ENCODE measurements at places on chromosomes 1 and 21.

DNA sequence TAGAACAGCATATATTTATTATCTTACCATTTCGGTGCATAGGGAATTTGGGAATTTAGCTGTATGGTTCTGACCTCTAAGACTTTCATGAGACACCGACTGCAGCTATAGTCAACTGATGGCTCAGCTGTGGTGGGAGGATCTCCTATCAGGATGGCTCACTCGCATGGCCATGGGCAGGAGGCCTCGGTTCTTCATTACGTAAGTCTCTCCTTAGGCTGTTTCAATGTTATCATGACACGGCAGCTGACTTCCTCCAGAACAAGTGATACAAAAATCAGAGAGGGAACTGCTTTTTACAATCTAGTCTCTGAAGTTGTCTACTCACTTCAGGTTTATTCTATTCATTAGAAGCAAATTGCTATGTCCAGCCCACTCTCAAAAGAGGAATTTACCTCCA lies 13.3 kb upstream of the CAPN8 start:
- no peak for DNase-seq

- DNase-seq: no peak
Observed at GRCh38 chr1:43879996-43880395, 53.6 kb upstream of the ARTN start.

- DNase-seq: no peak
Observed at GRCh38 chr1:225529726-225530125, 101.9 kb upstream of the LBR start.

DNA sequence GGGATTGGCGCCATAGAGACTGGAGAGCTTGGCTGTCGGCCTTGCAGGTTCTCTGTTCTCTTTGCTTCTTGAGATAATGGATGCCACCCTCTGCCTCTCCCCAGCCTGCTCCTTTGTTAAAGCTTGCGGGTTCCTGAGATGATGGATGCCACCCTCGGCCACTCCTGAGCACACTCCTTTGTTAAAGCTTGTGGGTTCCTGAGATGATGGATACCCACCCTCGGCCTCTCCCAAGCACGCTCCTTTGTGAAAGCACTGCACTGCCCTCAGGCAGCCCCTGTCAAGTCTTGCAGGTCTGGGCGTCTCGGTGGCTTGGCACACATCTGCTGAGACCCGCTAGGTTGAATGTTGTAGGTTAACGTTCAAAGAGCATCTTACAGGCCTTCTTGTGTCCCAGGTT lies 76.5 kb downstream of the SCCPDH start:
- no peak for DNase-seq

DNA sequence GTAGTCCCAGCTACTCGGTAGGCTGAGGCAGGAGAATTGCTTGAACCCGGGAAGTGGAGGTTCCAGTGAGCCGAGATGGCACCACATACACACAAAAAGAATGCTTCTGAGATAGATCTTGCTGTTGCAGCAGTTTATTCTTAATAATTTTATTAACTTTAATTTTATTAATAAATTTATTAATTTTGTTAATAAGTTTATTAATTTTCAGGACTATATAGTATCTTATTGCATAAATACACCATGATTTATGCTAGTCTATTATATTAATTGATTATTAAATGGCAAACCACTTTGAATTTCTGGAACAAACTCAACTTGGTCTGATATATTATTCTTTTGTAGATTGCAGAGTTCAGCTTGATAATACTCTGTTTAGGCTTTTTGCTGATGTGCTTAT lies 99.5 kb downstream of the CLIC6 start:
- no peak for DNase-seq

- DNase-seq: no peak
Observed at GRCh38 chr1:46543761-46544560, 7.5 kb downstream of the KNCN start.

DNA sequence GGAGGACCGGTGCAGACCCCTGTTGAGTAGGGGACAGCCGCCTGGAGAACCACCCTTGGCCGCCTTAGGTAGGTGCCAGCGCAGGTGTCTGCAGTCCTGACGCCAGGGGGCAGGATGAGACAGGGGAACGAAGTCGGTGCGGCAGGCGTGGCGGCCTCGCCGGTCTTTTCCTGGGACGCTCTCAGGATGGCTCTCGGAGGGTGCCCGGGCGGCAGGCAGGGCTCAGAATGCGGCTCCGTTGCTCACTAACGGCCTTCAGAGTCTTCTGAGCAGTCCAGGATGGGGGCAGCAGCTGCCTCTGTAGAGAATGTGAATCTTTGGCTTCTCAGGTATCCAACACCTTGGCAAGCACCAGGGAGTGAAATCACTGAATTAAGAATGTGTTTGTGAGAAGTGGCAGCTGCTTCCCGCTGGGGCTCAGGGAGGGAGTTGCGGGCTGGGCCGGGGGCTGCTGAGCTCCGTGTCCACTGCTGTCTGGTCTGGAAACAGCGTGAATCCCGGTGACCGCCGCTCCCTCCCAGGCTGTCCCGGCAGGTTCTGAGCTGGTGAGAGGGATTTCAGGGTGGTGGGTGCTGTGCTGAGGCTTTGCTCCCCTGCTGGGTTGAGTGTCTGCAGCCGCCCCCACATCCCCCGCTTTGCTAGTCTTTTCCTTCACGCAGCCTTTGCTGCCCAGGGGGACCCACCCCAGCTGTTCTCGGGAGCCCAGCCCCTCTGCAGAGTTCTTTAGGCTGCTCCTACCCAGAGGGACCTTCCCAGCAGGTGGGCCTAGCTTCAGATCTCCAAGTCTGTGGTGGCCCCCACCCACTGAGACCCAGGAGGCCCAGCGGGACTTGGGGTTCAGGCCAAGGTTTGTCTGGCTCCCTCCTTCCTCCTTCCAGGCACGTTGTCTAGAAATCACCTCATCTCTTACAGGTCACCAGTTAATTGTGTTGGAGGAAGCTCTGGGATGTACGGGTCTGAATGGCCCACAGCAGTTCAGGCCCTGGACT lies 11.1 kb upstream of the C1orf174 start:
- peak; percentile 35 for DNase-seq

GRCh38 chr1:108075055-108075454 lies 110.1 kb upstream of the VAV3 start:
- no peak for DNase-seq

GRCh38 chr1:205287767-205288559 lies 33.6 kb downstream of the NUAK2 start:
- no peak for DNase-seq

- DNase-seq: no peak
Observed at GRCh38 chr1:13703128-13703513, 3.1 kb downstream of the PRDM2 start.

GRCh38 chr1:66927528-66927927 lies 2.7 kb downstream of the MIER1 start:
- no peak for DNase-seq

GRCh38 chr1:97201641-97202040 lies 480.1 kb downstream of the PTBP2 start:
- DNase-seq: no peak

DNA sequence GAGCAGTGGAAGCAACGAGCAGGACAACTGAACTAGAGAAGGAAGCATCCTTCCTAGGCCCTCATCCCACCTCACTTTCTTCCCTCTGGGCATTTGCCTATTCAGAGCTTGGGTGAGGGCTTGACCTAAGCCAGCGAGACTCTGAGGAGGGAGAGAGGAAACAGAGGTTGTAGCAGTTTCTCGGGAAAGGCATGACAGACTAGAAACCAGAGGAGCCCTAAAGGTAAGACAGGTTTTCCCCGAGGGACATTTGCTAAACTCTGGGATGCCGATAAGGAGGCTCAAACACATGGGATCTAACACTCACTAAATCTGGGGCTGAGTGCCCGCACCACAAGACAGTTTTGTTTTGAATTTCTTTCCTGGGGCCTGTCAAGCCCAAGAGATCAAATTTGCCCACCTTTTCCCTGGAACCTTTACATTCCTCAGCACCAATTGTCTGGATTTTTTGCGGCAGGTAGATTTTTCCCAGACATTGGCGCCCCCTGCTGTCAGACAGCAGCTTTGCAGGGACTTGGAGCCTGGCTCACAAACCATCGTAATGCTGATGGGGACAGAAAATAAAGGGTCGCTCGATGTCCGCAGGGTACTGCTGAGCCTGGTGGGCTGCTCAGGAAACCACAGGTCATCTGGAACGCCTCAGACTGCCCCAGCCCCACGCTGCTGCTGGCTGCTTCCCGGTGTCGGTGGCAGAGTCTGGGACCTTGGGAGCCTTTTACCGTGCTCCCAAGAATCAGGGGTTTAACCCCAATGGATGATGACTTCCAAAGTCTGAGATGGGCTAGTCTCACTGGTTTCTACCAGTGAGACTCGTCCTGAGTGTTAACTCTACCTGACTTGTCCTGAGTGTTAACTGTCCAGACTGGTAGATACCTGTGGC lies 23.4 kb upstream of the TSPAN2 start:
- no peak for DNase-seq

- no peak for DNase-seq
Observed at GRCh38 chr1:33126411-33127000, 45.6 kb downstream of the AZIN2 start.

GRCh38 chr1:89068291-89068690 lies 3.3 kb upstream of the GBP1 start:
- no peak for DNase-seq

- DNase-seq: no peak
Observed at GRCh38 chr1:15130607-15131006, 22.9 kb upstream of the TMEM51 start.

DNA sequence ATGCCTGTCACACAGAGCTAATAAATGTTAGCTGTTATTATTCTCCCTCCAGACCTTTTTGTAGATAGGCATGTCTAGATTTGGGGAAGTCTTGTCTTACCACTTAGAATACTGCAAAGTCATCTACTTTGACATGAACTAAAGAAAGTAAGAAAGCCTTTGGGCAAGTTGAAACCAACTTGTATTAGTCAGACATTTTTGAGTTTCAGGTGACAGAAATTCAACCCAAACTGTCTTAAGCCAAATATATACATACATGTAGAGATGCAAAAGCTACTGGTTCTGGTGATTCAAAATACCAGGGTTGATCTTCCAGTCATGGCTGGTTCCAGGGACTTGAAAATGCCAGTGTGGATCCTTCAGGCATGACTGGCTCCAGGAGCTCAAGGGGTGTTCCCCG lies 276.8 kb upstream of the TMEM51 start:
- no peak for DNase-seq

DNA sequence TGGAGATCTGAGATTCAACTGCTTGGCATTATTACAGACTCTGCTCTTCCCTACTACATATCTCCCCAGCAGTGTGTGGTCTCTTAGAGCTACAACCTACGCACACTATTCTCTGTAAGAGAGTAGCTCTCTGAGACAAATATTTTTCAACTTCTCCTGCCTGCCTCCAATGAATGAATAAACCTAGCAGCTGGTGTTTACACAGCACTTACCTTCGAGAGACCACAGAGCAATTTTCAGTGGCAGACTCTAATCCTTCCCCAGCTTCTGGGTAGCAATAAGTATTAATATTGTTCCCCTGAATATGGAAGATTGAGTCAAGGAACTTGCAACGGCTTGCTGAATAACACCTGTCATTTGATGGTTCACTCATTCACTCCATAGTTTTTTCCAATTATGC lies 350.9 kb upstream of the SPAG17 start:
- no peak for DNase-seq

DNA sequence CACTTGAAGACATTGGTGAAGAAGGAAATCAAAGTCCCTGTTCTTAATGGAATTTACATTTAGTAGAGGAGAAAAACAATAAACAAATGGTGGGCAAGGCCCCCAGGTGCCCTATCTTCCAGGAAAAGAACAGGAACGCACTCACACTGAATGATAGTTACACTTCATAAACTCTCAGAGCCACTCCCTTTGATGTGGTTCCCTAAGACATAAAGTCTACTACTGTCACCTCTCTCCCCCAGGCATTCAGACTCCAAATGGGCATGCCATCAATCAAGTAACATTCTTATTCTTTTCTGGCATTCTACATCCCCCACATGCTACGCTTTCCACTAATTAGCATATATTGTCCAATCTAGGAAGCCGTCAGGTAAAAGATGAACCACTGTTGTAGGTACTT lies 36.6 kb upstream of the PIGC start:
- DNase-seq: no peak

GRCh38 chr1:168298446-168298845 lies 17.8 kb downstream of the TBX19 start:
- no peak for DNase-seq

DNA sequence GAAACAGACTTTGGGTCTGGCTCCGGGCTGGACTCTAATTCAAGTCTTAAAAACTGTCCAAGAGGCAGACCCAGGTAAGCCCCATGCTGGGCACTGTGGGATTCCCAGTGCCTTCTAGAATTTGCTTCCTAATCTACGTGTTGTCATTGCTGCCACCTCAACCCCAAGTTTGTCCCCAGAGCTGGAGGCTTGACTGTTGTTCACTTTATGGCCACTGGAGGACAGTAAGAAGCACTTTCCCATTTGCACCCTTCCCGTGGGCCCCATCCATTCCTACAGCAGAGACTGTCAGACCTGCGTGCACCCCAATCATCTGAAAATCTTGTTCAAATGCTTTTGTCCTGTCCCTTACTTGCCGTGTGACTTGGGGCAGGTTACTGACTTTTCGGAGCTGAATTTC lies 29.4 kb upstream of the VASH2 start:
- no peak for DNase-seq

- no peak for DNase-seq
Observed at GRCh38 chr1:109213345-109213823, 334 bp upstream of the SARS1 start.

- no peak for DNase-seq
Observed at GRCh38 chr1:215118081-215118480, 35.5 kb downstream of the KCNK2 start.

GRCh38 chr1:53781654-53782053 lies 42.7 kb upstream of the GLIS1 start:
- no peak for DNase-seq

GRCh38 chr21:15094706-15095105 lies 29.9 kb upstream of the NRIP1 start:
- DNase-seq: no peak

DNA sequence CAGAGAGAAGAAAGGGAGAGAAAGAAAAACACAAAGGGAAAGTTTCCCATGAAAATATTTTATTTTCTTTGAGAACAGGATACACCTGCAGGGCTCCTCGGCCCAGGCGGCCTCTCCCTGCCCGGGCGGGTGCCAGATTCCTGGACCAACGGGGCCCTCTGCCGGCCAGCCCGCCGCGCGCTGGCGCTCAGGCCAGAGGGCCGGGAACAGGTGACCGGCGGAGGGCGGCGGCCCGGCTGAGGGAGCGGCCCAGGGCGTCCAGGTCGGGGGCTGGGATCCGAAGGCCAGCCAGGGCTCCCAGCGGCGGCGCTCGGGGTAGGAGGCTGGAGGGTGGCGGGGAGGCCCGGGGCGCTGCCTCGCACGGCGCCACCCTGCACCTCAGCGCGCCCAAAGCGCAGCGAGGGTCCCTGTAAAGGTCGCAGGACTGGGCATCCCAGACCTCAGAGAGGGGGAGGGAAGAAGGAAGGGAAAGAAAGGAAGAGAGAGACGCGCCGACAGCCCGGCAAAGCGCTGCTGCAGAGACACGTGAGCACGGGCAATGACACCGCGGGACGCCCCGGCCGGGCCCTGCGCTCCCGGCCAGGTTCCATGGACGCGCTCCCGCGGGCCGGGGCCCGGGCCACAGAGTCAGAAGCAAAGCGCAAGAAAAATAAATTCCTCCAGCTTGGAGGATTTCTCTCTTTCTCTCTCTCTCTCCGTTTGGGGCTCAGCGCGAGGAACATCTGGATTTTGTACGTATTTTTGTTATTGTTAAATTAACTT lies 927 bp downstream of the WNT9A start:
- peak; percentile 58 for DNase-seq
